ENCODE measurements at places on chromosomes 5 and 9.

GRCh38 chr9:76677481-76678055 is 86.7 kb upstream of the PCA3 start:
- no peak for DNase-seq

GRCh38 chr5:173826428-173827350 is 61.5 kb upstream of the CPEB4 start:
- DNase-seq: no peak

- no peak for DNase-seq
Observed at GRCh38 chr9:93156475-93157008, 22.5 kb upstream of the NINJ1 start.

DNA sequence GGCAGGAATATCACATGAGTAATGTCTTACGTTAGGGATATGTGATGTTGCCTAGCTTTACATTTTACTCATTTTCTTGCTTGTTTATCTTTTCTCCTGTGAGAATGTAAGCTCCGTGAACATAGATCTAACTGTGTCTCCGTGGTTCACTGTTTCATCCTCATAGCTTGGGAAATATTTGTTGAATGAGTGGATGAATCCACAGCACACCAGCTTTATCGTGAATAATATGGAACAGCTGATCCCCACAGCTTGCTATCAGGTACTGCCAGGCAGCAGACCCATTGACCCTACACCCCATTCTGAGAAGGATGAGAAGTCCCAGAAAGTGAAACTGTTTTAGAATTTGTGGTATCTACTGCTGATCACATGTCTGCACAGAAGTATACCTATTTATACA is 106.8 kb upstream of the FBN2 start:
- no peak for DNase-seq

- no peak for DNase-seq
Observed at GRCh38 chr9:89923961-89924504, 319.2 kb downstream of the GADD45G start.

- DNase-seq: peak; percentile 32
Observed at GRCh38 chr5:170737591-170737990, 45.9 kb upstream of the GABRP start.

DNA sequence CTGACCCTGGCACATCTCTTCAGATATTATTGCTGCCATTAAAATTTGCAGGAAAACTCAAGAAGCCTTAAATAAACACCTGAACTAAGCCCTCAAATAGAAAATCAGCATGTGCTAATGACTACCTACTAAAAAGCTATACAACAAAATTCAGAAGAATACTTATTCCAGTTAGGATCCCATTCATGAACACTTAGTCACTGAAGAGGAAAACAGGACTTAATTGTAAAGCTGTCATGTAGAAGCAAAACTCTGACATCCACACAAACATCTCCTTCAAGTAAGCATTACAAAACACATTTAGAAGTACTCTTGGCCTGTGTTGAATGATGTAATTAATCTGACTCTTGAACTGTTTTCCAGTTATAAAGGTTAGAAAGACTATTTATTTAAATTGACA is 19.9 kb downstream of the ELL2 start:
- DNase-seq: no peak

DNA sequence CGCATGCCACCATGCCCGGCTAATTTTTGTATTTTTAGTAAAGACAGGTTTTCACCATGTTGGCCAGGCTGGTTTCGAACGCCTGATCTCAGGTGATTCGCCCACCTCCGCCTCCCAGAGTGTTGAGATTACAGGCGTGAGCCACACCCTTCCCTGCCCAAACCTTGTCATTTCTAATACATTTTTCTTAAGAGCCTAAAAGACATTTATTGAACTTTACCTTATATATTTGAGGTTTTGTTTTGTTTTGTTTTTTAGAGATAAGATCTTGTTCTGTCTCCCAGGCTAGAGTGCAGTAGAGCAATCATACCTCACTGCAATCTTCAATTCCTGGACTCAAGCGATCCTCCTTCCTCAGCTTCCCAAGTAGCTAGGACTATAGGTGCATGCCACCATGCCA is 39.8 kb upstream of the FANCC start:
- no peak for DNase-seq

- no peak for DNase-seq
Observed at GRCh38 chr5:919356-920000, 26.8 kb downstream of the TRIP13 start.

DNA sequence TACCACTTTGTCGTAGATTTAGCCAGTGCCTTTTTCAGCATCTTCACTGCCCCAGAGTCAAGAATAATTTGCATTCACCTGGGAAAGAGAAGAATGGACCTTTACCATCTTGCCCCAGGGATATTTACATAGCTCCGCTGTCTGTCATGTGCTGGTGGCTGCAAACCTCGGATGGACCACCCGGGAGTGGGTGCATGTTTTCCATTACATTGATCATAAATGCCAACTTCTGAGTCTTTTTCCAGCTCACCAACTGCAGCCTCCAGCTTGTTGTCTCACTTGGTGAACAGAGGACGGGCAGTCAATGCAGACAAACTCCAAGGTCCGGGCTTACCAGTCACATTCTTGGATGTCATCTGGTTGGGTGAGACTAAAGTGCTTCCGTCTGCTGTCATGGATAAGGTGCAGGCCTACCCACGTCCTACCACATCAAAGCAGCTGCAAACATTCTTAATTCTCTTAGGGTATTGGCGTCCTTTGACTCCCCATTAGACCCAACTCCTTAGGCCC is 155.8 kb upstream of the APC start:
- DNase-seq: no peak

DNA sequence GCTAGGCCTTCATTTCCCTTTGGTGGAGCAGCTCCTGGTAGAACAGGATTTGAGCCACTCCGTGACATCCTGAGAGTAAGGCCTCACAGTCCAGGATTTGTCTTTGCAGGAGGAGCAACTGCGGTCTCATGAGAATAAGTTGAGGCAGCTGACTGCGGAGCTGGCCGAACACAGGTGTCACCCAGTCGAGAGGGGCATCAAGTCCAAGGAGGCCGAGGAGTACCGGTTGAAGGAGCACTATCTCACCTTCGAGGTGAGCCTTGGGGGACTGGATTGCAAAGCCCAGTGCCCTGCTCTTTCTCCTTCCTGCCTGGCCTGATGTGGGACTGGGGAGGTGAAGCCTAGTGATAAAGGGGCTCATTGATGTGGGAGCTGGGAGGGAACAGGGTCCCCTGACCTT is 44.3 kb downstream of the PSD2 start:
- no peak for DNase-seq

DNA sequence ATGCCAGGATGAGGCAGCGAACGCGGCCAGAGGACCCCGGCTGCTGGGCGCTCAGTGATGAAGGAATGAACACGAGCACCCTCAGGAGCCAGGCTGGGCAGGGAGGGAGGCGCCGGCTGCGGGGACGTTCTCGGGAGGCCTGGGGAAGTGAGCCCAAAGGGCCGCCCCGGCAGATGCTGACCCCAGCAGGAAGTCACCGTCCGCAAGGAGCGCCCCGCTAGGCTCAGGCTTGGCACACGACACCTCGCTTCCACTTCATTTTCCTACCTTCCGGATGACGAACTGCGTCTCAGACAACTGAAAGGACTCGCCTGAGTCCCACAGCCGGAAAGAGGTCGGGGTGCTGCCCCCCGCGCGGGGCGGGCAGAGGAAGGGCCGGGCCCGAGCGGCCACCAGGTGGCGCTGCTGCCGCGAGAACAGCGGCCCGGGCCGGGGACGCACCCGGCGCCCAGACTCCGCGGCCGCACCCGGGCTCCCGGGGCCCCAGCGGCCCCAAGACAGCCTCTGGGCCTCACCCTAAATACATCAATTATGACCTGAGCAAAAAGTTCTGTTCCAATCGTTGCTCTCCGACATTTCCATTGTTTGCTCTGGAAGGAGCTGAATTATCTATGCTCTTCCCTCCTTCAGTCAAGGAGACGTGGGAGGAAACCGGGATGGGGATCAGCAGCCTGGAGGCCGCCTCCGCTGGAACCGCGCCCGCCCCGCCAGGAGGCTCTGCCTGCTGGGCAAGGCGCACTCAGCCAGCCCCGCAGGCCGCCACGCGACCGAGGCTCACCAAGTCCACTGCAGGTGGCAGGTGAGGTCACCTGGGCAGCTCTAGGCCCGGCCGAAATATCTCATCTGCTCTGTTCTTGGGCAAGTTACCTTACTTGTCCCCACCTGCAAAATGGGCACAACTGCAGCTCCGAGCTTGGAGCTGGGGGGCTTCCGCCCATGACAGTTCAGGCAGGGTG is 107.0 kb downstream of the ZNF354C start:
- DNase-seq: peak; percentile 28

DNA sequence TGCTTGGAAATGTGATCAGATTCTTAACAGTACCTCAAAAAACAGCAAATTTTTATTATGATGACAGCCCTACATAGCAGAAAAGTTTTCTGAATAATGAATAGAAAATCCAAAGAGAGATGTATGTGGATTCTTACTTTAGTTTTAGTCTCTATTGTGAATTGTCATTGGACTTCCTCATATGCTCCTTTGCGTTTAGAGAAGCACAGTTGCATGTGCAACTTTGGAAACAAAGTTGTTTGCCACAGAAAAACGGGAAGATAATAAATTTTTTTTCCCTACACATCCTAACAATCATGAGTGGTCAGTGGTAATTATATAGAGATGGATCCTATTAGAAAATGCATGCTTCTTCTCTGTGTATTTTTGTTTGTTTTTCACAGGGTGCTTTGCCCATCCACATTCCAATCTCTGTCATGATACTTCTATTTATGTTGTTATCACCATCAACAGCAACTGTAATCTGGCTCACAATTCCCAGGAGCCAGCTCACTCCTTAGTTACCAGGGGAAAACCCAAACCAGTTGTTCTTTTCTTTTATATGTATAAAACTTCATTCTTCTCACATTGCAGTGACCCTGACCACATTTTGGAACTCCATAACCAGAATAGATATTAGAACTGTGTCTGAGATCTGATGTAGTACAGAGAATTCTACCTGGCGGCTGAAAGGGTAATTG is 118.7 kb downstream of the NDUFS4 start:
- DNase-seq: no peak

DNA sequence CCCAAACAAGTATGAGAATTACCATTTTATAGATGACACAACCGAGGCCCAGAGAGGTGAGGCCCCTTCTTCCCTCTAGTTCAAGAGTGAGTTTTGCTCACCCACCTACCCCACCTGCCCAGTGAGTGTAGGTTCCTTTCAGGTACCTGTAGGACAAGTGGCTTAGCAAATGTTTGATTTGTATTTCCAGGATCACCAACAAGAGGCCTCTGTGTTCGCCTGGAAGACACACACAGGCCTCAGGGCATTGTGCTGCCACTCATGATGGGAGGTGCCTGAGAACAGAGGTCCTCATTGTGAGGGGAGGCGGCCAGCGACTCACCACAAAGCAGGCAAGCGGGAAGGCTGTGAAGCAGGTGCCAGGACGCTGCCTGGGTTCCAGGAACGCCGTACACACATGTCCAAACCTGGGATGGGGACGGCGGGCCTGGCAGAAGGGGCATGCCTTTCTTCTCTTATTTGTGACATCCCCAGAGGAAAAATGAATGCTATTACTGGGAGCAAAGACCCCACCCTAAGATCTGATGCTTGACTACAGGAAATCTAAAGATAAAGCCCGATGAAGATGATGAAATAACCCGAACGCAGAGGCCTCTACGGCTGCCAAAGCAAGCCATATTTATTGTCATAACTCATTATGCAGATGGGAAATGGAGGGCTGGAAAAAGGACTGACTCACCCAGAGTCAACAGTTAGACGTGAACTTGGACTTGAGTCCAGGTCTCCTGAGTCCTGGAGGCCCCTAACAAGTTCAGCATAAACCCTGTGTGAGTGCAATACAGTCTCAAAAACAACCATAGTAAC is 60.2 kb upstream of the SLC25A51 start:
- DNase-seq: no peak

- DNase-seq: no peak
Observed at GRCh38 chr5:136006164-136006563, 22.6 kb upstream of the TGFBI start.

- no peak for DNase-seq
Observed at GRCh38 chr5:147485046-147485445, 24.8 kb downstream of the DPYSL3 start.

All from WERI-Rb-1 (cell line).